Stimulated activated CD8-positive, alpha-beta memory T cell treated with anti-CD3 and anti-CD28 coated beads, Interleukin-4, amount 100 ng/mL, for 48 hours (primary cell): ENCODE measurements at places on chromosomes 12 and 14.

DNA sequence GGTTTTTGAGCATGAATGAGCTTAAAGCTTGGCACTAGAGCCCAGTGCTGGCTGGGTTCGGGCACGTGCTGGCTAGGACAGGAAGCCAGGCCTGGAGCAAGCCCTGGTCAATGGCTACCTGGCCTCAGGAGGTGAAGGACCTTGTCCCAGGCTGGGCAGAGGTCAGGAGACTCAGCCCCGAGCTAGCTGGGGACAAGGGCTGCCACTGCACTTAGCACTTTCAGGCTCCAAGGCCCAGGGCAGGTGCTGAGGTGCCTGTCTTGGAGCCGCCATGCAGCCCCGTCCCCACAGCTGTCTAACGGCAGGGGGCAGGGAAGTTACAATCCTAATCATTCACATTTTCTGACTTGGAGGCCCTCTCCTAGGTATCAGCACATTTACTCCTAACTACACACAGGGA lies 4.3 kb upstream of the AQP6 start:
- no peak for DNase-seq

- DNase-seq, result no peak
Measured at GRCh38 chr12:130621696-130622298, 94.3 kb downstream of the RIMBP2 start.

DNA sequence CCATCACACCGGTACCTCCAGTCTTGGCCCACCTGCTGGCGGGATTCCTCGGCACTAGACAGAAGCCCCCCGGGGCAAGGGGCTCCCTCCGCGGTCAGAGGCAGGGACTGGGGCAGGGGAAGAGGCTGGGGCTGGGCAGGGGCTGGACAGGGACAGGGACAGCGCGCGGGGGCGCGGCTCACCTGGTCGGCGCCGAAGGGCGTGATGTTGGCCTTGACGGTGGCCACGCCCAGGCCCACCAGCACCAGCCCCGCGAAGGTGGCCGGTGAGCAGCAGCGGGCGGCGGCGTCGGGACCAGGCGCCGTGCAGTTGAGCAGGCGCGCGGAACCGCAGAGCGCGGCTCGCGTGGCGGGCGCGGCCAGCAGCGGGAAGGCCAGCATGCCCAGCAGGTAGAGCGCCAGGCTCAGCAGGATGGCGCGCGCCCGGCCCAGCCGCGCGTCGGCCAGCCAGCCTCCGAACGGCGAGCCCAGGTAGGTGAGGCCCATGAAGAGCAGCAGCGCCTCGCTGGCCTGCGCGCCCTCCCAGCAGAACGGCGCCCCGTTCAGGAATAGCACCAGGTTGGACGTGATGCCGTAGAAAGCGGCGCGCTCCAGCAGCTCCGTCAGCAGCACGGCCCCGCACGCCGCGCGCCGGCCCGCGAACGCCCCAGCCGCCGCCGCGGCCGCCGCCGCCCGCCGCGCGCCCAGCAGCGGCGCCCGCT lies 392 bp downstream of the SLC15A4 start:
- peak; percentile 44 for DNase-seq

DNA sequence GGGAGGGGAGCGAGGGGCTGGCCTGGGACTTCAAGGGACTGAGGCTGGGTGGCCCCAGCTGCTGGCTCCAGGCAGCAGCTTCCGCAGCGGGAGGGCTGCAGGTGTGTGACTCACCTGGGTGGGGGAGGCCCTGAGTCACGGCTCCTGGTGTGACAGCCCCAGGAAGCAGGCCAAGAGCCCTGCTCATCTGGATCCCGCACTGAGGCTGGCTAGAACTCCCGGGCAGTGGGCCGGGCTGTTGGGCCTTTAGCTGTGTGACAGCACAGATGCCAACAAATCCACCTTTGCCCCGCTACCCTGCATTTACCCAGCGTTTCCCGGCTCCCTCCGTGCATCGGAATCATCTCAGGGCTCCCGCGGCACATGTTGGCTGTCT lies 180.0 kb upstream of the PRMT8 start:
- no peak for DNase-seq

DNA sequence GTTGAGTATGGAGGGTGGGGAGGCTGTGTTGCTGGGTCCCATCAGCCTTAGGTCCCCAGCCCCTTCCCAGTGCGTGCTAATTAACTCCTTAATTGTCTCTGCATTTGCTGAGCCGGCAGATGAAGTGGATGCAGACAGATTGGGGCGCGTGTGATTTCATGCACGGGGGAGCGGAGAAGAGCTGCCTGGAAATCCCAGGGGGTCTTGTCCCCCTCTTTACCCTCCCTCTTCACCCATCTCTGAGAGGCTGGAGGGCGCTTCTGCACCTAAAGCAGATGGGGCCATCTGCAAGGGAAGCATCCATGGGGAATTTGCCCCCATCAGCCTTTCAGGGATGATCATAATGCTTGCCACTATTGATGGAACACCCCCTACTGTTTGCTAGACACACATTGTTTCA lies 4.4 kb upstream of the ASIC1 start:
- DNase-seq, result no peak

DNA sequence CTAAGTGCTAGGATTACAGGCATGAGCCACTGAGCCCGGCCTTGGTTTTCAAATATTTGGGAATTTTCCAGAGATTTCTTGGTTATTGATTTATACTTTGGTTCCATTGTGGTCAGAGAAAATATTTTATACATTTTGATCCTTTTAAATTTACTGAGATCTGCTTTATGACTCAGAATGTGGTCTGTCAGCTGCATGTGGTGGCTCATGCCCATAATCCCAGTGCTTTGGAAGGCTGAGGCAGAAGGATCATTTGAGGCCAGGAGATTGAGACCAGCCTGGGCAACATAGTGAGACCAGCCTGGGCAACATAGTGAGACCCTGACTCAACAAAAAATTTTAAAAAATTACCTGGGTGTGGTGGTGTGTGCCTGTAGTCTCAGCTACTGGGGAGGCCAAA lies 49.8 kb downstream of the ADCK1 start:
- DNase-seq, result no peak

- peak; percentile 44 for DNase-seq
Measured at GRCh38 chr12:22333713-22334409, 646 bp downstream of the ST8SIA1 start.

- no peak for DNase-seq
Measured at GRCh38 chr12:91703491-91704283, 442.0 kb downstream of the BTG1 start.

DNA sequence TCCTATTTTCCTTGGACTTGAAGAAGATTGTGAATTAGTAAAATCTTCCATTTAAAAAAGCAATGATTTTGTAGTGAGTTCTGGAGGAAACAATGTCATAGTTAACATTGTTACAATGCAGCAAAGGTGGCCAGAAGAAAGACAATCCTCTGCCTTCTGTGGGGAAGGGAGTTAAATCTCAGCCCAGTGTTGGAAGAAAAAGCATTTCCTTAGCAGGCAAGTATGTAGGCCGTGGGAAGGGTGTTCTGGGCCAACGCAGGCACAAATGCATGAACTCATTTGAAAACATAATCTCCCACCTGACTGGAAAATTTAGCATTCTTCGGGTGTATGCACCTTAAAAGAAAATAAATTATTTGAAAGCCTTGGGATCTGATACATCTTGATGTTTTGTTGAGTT lies 258.6 kb downstream of the ADAMTS20 start:
- DNase-seq, result no peak

DNA sequence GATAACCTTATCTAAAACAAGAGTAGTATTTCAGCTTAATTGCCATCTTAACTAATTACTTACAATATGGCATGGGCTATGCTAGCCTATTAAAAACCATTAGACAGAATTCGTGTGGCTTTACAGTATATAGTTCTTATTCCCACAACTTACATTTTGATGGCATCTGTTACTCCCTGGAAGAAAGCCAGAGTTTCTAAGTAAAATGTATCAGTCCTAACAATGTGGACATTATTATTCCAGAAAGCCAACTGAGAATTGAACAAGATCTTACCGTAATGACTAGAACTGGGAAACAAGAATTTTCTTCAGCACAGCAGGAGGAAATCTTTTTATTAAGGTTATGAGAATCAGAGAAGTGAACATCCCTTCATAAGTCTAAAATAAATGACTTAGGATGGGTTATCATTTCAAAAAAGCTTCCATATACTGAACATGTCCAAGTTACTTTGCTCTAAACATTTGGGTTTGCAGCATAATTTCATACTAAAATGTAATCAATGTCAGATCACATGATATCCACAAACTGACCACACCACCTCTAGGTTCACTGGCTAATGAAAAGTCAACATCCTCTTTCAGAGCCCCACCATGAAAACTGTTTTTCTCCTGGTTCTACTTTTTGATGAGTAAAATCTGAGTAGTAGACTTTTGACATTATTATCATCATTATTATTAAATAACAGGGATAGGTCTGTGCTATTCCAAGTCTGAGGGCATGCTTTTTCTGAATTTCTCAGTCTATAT lies 179.7 kb downstream of the SSPN start:
- no peak for DNase-seq

- no peak for DNase-seq
Measured at GRCh38 chr12:5390174-5390799, 41.6 kb upstream of the NTF3 start.

DNA sequence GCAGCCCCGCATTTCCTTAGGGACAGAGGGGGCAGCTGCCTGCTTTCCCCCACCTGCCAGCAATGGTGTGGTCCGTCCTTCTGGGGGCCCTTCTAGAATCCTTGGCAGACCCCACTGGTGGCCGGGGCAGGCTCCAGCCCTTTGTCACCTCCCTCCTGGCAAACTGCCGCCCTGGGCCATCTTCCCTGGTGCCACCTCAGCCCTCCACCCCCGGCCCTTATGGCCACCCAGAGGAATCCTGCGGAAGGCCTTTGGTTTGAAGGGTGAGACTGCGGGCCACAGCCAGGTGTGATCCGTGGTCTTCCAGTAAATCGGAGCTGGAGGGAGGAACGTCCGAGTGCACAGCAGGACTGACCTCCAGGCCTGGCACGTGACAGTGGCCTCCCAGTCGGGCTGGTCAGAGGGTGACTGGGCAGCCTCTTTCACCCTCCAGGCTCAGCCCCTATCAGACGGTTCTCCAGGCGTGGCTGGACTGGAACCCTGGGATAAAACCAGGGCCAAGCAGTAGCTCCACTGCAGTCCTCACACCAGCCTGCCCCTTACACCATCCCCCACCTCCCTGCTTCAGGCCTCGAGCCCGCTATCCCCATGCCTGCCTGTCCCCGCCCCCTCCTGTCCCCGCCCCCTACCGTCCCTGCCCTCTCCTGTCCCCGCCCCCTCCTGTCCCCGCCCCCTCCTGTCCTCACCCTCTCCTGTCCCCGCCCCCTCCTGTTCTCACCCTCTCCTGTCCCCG lies 12.4 kb downstream of the FBRSL1 start:
- no peak for DNase-seq

GRCh38 chr12:116962783-116963356 lies 52.1 kb downstream of the FBXW8 start:
- no peak for DNase-seq

- DNase-seq, result no peak
Measured at GRCh38 chr12:31407562-31407961, 81.6 kb upstream of the SINHCAF start.

DNA sequence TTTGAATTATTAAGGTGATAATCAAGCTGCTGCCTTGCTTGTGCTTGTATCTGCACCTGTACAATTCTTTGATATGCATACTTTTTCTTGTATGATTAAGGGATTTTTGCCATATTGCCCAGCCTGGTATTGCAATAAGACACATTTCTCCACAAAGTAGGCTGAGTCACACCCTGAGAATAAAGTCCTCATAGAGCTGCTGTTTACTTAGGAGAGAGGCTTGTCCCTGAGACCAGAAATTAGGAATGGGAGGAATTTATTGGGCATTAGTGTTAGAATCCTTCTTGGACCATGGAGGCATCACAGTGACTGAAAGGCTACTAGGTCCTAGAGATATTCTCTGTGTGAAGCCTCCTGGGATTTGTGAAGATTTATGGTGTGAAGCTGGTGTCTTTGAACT lies 506.8 kb upstream of the FBXO33 start:
- DNase-seq, result no peak

DNA sequence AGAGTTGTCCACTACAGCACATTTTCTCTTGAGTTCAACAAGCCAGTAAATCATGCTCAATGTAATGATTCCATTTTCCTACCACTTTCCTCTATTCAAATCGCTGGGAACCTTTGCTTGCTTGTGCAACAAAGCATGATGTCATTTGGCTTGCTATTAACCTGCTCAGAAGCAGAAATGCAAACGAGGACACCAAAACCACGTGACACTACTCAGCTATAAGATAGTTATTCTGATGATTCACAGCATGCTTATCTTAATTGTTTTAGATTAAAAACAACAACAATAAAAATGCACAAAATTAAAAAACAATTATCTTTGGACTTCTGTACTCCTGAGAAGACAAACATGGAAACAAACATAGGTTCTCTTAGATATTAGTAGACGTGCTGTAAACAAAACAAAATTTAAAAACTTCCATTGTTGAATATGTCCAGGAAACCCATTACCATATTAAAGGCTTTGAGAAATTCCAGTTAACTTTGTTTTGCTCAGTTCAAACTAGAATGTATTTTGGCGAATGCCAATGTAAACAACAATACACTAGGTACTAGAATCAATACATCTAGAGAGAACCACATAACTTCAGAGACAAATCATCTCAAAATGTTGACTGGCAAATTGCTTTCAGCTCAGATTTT lies 77.5 kb upstream of the KRAS start:
- DNase-seq, result no peak

- no peak for DNase-seq
Measured at GRCh38 chr14:26204728-26205479, 392.9 kb downstream of the NOVA1 start.

- no peak for DNase-seq
Measured at GRCh38 chr12:108665608-108666202, 32.0 kb upstream of the SELPLG start.

DNA sequence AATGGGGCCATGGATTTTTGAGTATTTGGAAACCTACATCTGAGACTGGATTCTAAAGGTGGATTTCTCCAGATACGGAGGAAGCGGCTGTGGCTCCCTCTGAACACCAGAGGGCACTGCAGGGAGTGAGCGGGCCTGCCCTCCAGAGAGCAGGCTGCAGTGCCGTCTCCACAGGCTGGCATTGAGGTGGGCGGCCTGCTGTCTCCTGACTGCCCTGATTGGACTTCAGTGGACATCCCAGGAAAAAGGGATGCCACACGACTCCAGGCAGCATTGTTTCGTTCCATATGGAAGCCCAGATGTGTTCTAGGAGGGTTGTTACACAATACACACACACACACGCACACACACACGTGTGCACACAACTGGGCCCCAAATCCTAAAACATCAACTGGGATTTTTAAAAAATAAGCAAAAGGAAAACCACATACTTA lies 20.9 kb upstream of the ANO2 start:
- DNase-seq, result peak; percentile 65

DNA sequence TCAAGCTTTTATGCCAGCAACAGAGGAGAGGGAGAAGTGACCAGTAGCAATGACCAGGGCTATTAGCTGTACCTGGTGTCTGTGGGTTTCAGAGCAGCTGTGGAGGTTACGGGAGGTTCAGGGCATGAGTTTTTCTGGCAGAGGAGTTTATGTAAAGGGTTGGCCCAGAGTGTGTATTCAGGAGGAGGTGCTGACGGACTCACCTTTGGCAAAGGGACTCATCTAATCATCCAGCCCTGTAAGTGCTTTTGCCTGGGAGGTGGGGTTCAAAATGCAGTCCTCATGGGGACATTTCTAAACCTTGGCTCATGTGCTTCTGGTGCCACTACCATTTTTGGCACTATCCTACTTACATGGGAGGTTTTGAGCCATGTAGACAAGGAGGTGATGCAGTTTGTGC lies 95.3 kb downstream of the DAD1 start:
- DNase-seq, result no peak

- no peak for DNase-seq
Measured at GRCh38 chr14:76917745-76918255, 91.6 kb downstream of the LRRC74A start.
